CD4-positive, alpha-beta T cell treated with Interleukin-6 at 100 ng/mL for 8 hours (primary cell): ENCODE measurements at places on chromosomes 1 and 21.

- DNase-seq, result no peak
These were observed 95.0 kb downstream of the TEX35 start for GRCh38 chr1:178607718-178608408.

DNA sequence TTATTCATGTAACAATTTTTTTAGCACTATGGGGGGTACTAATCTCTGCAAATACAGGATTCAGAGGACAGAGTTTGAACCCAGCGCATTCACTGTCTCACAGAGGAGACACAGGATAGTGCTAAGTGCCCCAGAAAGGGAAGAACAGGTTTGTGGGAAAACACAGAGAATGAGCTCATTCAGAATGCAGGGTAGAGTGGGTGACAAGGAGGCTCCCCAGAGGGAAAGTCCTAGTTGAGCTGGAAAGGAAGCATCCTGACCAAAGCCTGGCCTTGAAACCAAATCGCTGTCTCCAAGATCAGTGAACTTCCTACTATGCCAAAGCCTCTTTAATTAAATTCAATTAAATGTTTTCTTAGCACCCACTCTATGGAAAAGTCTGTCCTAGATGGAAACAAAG is 19.0 kb upstream of the RGS2 start:
- DNase-seq, result no peak

GRCh38 chr1:119908661-119909060 is 12.3 kb upstream of the ADAM30 start:
- DNase-seq, result no peak

- DNase-seq, result peak; percentile 64
These were observed at the start of gene ZFP69 for GRCh38 chr1:40476924-40477677. Gene ZFP69 (plus strand): TSS chr1:40477290. CDS start chr1:40479362, 2,072 bp downstream.

DNA sequence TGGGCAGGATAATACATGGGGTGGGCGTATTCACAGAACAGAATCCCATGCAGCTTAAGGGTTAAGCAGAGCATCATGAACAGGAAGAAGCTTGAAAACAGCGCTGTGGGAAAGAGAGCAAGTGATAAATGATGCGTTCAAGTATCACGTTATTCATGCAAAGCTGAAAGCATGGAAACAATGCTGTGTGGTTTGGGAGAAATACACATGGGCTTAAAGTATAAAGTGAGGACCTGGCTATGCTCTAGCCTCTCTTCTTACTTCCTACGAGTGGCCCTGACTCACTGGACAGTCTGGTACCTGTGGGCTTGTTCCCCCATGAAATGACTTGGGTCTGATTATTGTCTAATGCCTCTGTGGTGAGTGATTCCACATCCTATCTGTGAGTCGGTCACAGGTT is 25.7 kb downstream of the TMPRSS2 start:
- DNase-seq, result no peak

- no peak for DNase-seq
These were observed 431.1 kb upstream of the VAMP3 start for GRCh38 chr1:7339953-7340352.

DNA sequence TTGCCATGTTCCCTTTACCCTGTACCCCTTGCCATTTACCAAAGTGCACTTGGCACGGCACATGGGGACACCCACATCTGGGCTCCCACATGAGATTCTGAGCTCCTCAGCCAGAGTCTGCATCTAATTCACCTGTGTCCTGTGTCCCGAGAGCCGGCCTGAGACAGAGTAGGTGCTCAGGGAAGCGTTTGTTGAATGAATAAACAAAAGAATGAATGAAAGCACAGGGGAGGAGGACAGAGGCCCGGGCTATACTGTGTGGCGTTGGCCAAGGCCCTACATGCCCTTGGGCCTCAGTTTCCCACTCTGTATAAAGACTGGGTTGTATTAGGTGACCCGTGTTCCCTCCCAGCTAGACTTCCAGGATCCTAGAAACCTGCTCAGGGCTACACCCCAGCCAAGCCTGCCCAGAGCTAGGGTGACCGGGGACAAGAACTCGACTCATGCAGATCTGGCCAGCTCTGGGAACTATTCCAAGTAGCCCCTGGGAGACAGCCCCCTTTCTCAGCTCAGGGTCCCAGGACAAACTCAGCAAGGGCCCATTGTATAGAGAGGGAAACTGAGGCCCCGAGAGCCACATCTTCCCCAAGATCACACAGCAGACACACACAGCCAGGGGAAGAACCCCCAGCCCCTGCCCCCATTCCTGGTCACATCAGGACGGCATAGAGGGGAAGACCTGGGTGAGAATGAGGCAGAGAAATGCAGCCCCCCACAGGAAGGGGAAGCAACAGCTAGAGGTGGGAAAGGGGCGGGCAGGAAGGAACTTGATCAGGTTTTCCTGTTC is 6.0 kb downstream of the EPHA2 start:
- no peak for DNase-seq

GRCh38 chr1:35361638-35362037 is 93.1 kb downstream of the ZMYM4 start:
- DNase-seq, result no peak

- no peak for DNase-seq
These were observed 26.1 kb downstream of the PADI6 start for GRCh38 chr1:17397910-17398695.

- no peak for DNase-seq
These were observed 24.9 kb upstream of the KCNC4 start for GRCh38 chr1:110185181-110185580.

- DNase-seq, result no peak
These were observed 187.1 kb downstream of the NRIP1 start for GRCh38 chr21:14877581-14878228.

DNA sequence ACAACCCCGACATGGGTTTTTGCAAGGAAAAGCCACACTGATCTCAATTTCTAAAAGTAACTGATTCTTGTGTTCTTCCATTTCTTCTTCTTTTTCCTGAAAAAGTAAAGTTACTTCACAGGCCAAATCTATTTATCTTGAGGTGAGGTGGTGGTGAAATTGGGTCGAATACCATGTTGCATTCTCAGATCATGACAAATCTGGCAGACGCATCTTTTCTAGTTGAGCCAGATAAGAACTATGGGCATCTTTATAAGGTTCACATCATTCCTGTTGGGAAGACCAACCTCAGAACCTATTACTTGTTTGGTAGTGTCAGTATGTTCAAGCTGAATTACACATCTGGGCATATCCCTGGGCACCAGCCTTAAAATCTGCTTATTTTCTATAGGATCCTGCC is 78.6 kb upstream of the USP25 start:
- no peak for DNase-seq

- DNase-seq, result no peak
These were observed 50.2 kb upstream of the VTCN1 start for GRCh38 chr1:117260761-117261423.

- DNase-seq, result no peak
These were observed 235.8 kb upstream of the C1orf105 start for GRCh38 chr1:172184506-172185191.

DNA sequence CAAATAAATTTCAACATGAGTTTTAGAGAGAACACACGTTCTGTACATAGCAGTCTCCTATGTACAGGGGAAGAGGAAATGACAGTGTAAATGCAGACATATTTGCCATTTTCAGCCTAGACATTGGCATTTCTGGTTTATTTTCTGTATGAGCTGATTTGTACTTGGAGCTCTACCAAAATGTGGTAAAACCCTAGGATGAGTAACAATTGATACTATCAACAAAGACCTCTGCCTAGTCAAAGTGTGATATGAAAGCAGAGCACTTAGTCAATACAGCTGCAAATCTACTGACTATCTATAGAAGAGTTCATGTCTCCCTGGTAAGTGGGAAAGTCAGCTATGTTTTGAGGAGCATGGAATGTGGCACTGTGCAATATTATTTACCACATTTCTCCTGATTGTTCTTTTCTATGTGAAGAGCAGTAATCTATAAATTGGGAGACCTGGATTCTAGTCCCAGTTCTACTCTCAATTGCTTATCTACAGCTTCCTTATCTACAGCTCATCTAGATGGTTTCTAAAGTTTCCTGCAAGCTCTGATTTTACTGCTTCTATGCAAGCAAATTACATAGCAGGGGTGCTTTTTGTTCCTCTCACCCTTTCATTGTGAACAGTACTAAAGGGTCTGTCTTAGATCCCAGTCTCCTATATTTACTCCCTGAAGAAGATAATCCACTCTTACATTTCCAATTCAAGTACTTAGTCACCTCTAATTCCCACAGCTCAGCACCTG is 334.2 kb downstream of the NTNG1 start:
- DNase-seq, result no peak

DNA sequence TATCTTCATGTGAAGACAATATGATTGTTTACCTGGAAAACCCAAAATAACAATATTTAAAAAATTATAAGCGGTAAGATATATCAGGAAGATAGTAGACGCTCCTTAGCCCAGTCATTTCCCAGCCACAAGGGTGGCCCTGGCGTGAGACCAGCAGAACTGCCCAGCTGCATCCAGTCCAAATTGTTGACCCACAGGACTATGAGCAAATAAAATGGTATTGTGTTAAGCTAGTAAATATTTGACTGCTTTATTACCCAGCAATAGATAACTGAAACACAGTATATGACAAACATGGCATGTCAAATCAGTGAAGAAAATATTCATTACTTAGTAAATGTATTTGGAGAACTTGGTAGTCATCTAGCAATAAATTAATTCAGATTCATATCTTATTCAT is 294.3 kb upstream of the SPAG17 start:
- DNase-seq, result no peak

GRCh38 chr1:67316918-67317317 is 9.2 kb downstream of the IL12RB2 start:
- DNase-seq, result no peak

DNA sequence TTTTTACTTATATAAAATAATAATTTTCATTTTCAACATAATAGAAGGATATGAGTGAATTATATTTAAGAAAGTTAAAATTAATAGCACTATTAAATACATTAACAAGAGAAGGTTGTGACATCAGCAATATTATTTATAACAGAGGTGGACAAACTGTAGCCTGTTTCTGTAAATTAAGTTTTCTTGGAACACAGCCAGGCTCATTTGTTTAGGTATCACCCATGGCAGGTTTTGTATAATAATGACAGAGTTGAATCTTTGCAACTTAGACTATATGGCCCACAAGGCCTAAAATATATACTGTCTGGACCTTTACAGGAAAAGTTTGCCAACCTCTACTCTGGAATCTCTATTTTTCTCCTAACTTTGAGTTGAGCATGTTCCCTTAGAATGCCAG is 42.8 kb upstream of the CACYBP start:
- DNase-seq, result no peak

DNA sequence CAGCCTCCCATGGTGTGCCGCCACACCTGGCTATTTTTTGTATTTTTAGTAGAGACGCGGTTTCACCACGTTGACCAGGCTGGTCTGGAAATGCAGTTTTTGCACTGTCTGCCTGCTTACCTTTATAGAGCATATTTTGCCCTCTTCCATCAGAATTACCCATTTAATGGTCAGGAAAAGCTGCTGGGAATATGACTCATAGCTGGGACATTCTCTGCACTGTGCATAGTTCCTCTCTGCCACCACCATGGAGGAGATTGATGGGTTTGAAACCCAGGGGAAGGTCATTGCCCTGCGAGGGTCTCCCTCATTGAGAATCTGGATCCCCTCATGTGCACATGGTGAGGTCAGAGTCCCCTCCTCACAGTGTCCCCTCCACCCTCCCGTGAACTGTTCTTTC is 32.1 kb downstream of the MX1 start:
- DNase-seq, result no peak

- peak; percentile 40 for DNase-seq
These were observed 22.9 kb downstream of the S1PR1 start for GRCh38 chr1:101259744-101260148.

DNA sequence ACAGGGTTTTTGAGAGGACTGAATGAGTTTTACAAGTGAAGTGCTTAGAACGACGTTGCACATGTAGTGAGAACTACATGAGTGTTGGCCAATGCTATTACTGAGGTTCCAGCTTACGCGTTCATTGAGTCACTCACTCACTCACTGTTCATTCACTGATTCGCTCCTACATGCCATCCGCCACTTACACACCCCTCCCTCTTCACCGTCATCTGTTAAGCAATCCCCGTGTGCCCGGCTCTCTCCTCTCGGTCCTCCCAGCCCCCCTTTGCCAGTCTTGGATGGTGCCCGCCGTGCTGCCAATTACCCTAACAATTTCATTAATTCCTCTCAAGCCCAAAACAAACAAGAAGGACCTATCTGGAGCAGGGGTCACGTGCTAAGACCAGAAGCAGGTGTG is 27.3 kb upstream of the EPHA2 start:
- DNase-seq, result no peak

GRCh38 chr1:177998696-177999631 is 29.1 kb upstream of the SEC16B start:
- DNase-seq, result no peak
